ENCODE measurements at places on chromosomes 4 and X.

DNA sequence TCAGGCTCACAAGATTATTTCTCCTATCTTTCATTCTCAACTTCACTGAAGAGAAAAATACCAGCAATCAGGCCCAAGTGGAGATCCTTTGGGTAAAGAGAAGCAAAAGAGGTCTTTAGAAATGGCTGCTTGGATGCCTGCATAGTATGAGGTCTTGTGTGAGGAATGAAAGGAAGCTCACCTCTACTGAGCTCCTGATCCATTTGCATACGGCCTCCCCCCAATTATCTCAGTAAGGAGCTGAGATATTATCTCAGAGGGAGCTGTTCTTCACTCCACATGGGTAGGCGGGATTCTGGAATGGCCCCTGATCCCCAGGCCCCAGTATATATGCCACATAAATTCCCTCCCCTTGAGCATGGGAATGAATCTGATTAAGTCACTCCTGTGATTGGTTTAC, 75.8 kb downstream of the EVC2 start:
- no peak for DNase-seq

- DNase-seq, result no peak
Measured at GRCh38 chrX:79147477-79147876, 3.0 kb downstream of the GPR174 start.

- no peak for DNase-seq
Measured at GRCh38 chr4:88697141-88697540, 488 bp downstream of the NAP1L5 start.

DNA sequence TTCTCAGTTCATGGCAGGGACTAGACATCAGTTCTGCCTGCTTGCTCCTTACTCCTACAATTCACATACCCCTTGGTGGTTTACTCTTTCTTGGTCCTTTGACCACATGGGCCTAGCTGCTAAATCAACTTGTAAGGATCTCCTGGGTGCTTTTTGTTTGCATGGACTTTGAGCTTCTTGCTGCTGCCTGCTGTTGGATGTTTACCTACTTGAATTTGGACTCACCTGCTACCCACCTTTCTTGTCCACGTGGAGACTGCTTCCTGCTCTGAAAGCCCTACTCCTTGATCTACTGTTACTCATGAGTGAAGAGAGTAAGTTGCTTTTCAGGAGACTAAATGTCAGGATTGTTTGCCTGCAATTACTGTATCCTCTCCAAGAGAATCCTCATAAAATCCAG, 15.2 kb upstream of the ARHGAP24 start:
- DNase-seq, result no peak

GRCh38 chrX:2434270-2435163, 66.3 kb downstream of the DHRSX start:
- no peak for DNase-seq

DNA sequence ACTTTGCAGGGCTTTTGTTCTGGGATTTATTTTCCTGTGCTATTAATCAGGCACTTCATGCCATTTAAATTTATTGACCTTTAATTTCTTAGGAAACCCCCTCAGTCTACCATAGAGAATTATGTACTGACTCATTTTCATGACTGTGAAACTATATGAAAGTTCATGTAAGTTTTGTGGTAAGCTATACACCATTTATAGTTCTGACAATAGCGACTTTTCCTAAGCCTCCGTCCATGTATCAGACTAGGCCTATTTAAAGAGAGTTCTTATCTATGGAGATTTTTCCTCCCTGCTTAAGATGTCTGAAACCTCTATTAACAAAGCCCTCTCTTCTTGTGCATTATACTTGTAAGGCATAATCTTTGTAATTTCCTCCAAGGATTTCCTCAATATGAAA, 111.6 kb downstream of the AFF2 start:
- DNase-seq, result no peak

DNA sequence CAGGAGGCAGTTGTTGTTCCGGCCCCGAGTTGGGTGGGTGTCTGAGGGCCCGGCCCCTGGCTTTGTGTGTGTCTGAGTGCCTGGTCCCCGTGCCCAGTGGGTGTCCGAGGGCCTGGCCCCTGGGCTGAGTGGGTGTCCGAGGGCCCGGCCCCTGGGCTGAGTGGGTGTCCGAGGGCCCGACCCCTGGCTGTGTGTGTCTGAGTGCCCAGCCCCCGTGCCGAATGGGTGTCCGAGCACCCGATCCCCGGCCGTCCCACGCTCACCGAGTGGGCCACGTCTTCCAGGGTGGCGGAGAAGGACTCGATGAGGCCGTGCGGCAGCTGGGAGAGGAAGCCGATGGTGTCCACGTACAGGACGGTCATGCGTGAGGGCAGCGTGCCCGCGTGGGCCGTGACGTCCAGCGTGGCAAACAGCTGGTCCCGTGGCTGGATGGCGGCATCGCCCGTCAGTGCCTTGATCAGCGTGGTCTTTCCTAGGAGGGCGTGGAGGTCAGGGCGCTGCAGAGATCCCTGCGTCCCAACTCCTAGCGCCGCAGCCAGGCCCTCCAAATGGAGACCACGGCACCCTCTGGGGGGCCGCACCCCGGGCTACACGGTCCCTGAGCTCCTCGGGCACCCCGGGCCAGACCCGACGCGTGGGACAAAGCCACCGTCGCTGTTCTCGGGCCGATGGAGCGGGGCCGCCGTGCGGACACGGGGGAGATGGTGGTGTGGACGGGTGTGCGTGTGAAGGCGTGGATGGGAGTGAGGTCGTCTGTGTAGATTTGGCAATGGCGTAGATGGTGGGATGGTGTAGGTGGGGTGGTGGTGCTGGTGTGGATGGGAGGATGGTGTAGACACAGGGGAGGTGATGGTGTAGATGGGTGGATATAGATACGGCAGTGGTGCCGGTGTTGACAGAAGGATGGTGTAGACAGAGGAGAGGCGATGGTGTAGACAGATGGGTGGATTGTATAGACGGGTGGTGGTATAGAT, 7.2 kb downstream of the GTPBP6 start:
- DNase-seq, result no peak

DNA sequence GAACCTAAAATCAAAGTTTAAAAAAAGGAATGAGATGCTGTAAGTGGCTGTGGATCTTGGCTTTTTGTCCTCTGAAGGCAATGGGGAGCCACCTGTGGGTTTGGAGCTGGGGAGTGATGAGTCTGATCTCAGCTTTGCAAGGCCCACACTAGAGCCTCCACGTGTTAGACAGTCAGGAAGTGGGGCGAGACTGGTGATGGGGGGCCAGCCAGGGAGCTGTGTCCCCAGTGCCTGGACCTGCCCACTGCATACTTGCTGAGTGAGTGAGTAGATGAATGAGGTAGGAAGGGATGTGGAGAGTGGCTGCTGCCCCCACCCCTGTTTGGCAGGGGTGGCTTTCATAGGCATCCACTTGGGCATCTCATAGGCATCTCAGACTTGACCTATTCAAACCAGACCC, 84.0 kb downstream of the NHSL2 start:
- no peak for DNase-seq

- DNase-seq, result peak; percentile 58
Measured at GRCh38 chrX:10119399-10119990, 37.3 kb upstream of the CLCN4 start.

DNA sequence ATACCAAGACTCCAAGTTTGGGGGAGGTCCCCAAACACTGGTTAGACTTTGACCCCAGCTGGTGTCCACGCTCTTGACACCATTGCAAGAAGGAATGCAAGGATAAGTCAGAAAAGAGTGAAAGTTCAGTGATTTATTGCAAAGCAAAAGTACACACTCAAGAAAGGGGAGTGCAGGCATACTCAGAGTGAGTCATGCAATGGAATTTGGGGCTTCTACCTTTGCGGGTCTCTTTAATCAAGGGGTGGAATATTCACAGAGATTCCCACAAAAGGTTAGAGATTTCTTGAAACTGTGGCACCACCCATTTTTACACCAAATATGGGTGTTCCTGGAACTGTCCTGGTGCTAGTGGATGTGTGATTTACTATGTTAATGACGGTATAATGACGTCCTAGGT, 5.2 kb upstream of the SMIM10L2A start:
- no peak for DNase-seq

- DNase-seq, result no peak
Measured at GRCh38 chr4:108834835-108835384, 72.1 kb upstream of the ETNPPL start.

GRCh38 chr4:103199009-103199408, 866 bp upstream of the CENPE start:
- no peak for DNase-seq

DNA sequence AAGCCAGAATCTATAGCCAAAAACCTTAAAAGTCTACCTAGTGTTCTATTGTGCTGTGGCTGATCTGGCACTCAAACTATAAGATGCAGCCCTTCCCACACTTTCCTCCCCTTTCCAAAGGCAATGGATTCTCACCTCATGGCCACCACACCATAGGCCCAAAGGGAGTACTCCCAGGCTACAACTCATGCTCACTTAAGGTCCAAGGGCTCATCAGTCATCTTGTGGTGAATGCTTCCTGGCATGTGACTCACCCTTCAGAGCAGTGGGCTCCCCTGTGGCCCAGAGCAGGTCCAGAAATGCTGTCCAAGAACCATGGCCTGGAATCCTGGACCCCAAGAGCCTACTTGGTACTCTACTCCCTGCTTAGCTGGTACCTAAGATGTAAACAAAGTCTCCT, 181.0 kb downstream of the CHRDL1 start:
- DNase-seq, result no peak

GRCh38 chrX:13293700-13294099, 26.2 kb downstream of the ATXN3L start:
- DNase-seq, result no peak

DNA sequence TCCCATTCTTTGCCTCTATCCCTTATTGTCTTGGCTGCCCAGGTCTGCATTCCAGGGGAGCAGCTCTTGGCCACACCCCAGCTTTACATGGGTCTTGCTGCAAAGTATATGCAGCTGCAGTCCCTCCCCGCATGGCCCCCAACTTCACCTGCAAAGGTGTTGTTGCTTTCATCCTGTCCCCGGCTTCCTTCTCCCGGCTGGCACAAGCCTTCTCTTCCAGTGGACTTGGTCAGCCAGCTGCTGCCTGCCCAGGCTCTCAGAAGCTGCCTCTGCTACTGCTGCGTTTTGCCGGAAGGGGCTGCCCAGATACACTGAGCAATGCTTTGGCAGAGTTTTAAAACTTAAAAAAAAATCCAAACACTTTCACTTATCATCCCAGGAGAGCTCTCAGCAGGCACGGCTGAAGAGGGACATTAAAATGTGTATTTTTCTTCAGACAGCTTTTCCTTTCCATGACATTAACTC, 121.2 kb upstream of the PDLIM3 start:
- no peak for DNase-seq

- DNase-seq, result no peak
Measured at GRCh38 chrX:40727581-40728252, 7.6 kb downstream of the MED14 start.

DNA sequence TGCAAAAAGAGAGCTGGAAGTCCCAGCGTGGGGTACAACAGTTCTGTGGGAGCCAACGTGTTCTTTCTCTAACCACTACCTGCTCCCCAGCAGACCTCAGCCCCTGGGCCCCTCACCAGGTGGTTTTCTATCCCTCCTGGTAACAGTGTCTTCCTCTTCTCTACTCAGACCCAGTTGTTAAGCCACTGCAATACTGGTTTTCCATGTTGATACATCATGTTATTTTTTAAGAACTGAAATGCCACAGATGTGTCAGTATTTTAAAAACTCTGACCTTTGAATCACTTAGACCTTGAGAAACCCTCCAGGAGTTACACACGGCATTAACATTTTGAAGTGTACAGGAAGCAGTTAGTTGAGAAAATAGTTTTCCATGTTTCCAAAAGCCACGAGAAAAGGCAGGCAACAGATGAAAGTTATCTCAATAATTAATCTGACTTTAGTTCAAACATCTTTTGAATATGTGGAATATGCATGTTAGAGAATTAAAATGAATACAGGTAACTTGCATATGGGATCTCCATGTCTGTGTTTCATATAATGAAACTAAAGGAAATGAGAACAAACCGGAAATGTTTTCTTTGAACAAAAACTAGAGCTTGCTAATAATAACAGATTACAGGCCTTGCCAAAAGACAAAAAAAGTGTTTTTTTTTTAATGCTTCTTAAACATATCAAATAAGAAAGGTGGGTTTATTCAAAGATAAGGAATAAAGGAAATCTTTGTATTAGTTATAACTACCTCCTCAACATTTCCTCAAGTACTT, 108.8 kb downstream of the ZNF827 start:
- DNase-seq, result no peak

DNA sequence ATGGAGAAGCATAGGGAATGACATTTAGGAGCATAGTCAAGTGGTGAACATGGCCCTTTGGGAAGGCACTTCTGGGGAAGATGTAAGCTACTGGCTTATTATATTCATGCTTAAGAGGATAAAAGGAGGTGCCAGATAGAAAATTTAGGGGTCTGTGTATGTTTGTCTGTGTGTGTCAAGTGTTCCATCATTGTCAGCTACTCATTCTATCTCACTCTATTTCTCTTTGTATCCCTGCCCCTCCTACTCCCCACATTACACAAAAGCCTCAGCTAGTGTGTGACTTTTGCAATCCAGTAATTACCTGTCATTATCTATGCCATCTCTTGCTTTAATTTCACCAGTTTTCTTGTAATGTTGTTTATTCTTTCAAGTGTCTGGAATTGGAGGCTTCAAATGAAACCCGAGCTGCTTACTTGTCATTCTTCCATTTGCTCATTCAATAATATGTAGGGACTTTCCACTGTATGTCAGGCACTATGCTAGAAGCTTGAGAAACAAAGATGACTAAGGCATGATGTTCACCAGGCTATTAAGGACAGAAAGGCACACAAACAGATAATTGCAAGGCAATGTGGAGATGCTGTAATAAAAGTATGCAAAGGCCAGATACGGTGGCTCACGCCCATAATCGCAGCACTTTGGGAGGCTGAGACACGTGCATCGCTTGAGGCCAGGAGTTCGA, 229.8 kb upstream of the TEX13C start:
- DNase-seq, result no peak

DNA sequence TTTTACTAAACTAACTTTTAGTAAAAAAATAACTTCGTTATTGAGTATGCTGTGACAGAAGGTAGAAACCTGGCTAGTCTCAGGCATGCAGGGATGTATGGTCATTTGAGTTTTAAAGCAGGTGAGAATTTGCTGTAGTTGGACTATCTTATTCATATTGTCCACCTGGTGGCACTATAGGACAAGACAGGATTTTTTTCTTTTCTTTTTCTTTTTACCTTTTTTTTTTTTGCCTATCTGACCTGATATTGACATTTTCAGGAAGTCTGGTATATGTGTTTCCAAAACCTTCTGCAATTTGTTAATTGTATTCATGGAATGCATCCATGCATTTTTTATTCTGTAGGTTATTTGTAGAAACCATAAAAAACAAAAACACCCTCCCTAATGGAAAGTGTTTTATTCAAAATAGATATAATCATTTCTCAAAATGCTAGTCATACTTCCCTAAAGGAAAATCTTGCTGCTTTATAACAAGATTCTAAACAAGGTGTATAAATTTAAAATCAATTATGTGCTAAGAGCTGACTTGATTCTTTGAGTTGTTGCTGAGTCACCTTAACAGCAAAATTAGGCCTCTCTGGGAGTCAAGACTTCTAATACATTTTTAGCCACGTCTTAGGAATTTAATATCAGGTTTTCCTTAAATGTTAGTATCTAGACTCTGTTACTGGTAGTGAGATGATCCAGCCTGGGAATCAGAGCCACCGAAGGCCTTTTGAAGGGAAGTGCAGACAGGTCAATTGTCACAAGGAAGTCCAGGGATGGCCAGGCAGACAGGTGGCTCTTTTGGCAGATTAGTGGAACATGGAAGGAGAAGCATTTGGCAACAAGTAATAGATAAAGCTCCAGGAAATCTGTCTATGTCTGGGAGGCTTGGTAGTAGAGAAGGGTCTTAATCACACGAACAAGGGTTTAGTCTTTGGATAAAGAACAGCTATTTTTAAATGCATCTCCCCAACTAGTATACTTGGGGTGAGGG, 201.3 kb upstream of the GNPDA2 start:
- no peak for DNase-seq

Measured in amygdala (tissue), 56 donors.